ENCODE measurements at places on chromosomes 2 and 18.

DNA sequence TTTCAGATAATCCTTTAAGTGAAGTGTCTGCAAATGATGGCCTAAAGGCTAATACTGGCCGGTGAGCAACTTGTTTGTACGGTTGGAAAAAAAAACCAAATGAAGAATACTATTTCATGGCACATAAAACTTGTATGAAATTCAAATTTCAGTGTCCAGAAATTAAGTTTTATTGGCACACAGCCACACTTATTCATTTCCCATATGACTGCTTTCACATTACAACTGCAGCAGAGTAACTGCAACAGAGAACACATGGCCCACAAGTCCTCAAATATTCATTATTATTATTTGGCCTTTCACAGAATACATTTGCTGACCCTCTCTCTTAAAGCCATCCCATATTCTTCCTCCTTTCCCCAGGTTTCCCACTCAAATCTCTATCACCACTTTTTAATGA is 1268.6 kb downstream of the LRP1B start:
- DNase-seq: no peak

DNA sequence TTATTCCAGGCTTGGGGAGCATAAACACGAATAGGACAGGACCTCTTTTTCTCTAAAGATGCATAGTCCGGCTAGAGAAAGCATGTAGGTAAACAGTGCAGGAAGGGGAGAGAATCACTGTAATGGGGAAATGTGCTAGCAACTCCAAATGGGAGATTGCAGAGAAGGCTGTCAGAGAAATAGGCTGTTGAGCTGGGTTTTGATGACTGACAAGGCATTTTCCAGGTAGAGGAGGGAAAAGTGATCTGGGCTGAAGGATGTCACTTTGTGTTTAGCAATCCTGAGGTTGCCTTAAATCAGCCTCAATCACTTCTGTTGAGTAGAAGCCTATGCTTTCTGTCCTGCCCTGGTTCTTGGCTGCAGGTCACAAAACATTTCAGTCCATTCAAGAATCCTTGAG is 242.0 kb upstream of the MEIS1 start:
- no peak for DNase-seq

DNA sequence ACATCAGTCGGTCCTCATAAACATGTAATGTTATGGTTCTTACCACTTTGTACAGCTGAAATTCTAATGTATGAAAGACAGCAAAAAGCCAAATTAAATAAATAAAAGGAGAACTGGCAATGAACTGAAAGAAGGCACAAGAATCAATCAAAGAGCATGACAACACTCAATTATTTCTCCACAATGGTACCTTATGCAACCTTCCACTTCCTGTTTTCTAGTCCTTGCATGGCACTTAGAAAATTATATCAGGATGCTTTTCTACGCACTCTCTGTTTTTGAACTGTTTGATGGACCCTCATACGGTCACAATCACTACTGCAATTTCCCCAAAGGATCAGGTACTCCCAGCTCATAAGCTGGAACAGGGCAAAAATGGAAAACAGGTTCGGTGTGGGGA is 81.6 kb downstream of the EPB41L3 start:
- DNase-seq: no peak

DNA sequence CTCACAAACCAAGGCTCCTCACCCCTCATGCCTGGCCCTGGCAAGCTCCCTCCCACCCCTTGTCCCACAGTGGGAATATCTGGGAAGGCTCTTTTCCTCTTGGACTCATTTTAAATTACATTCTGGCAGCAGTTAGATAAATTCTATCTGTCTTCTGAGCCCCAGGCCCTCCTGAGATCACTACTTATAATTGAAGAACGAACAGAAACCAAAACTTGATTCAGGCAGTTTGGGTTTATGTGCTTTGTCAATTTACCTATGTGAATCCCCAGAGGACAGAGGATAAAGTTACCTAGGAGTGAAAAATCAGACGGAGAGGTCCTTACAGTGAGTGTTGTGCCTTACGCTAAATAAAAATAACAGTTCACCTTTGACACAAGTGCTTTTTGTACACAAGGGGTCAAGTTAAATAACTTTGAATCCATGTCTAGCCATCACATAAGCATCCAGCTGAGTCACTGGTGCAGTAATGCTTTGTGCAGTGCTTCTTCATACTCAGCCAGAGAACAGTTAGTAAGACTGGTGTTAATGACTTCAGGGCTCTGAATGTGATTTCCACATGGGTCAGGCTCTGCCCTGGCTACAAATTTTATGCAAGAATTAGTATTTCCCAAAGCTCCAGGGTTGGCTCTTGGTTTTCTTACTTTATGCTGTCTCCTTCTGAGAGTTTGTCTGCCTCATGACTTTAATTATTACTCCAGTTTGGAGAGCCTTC is 329.3 kb downstream of the INSIG2 start:
- DNase-seq: no peak

- DNase-seq: peak; percentile 68
Measured at GRCh38 chr2:27085673-27086089, 891 bp upstream of the KHK start.

DNA sequence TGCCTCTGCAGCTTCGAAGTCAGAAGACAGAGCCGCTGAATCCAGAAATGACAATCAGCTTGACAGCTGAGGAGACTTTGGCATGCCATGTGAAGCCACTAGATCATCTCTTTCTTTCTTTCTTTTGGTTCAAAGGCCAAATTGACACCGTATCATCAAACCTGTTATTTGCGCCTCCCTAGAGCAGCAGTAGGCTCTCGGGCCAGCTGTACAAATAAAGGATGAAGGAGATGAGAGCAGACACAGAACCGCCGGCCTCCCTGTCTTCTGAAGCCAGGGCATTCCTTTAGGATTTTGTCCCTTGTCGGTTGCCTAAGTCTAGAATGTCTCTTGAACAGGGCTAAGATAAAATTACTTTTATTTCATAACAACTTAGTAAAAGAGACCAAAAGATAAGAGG is 36.8 kb downstream of the COL4A4 start:
- no peak for DNase-seq

GRCh38 chr2:202042444-202042843 is 8.8 kb downstream of the FZD7 start:
- DNase-seq: no peak

DNA sequence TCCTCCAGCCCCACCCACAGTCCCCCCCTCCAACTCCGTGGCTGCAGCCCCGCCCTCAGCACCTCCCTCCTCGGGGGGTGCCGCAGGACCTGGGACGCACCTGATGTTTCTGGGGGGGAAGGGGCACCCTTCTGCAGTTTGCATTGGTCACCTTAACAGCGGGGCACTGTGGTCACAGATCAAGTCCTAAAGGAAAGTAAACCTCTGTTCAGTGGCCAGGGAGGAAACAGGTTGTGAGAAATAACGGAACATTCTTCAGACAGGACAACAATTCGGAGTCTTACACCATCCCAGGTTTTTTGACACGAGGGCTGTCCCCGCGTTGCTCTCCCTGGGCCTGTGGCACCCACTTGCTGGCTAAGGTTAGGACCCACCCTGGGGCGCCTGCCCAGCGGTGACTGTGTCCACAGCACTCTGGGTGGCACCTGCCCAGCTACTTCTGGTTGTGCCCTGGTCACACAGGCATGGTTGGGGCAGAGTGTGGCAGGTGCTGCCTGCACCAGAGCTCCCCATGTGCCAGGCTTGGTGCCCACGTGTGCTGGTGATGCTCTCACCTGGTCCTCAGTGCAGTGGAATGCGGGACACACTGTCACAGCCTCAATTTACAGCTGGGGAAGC is 93.5 kb upstream of the OTOS start:
- no peak for DNase-seq

GRCh38 chr2:230414302-230414701 is 1.7 kb upstream of the SP100 start:
- DNase-seq: no peak

DNA sequence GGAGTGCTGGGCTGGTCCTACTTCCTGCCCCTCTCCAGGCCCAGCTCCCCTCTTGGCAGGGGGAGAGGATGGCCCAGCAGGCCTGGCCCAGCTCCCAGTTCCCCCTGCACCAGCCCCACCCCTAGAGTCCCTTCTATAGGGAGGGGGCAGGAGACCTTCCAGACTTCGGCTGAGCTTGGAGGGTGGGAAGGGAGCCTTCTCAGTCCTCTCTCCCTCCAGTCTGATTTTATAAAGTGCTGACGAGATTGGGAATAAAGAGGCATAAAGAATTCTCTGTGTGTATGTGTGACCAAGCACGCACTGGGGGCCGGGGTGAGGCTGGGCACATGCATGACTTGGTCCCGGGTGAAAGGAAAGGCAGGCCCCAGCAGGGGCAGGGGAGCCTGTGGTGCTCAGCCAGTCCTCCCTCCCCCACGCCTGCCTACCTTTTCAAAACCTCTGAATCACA is 5.1 kb downstream of the CHPF start:
- DNase-seq: no peak

GRCh38 chr2:16315908-16316307 is 349.7 kb downstream of the CYRIA start:
- no peak for DNase-seq

- DNase-seq: no peak
Measured at GRCh38 chr2:176814740-176815367, 397.7 kb upstream of the HNRNPA3 start.

- DNase-seq: peak; percentile 82
Measured at GRCh38 chr18:11733031-11733430, 44.0 kb downstream of the GNAL start.

DNA sequence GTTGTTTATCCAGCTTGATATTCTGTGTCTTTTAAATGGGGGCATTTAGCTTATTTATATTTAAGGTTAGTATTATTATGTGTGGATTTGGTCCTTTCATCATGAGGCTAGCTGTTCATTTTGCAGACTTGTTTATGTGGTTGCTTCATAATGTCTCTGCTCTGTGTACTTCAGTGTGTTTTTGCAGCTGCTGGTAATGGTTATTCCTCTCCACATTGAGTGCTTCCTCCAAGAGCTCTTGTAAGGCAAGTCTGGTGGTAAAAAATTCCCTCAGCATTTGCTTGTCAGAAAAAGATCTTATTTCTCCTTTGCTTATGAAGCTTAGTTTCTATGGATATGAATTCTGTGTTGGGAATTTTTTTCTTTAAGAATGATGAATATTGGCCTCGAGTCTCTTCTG is 47.8 kb upstream of the NT5C1B start:
- DNase-seq: no peak

DNA sequence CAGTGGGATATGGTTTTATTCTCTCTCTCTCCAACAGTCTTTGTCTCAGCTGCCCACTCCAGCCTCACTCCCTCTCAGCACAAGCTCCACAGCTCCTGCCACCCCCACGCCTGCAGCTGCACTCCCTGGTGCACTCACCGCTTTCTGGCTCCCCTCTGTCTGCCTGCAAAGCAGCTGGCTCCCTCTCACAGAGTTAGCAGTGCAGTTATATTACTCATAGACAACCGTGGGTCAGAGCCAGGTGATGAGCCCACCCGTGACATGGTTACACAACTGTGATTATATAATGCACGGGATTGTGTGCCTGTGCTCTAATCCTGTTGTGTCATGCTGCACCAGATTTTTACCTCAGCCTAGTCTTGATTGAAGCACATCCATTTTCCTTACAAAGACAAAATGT is 276.9 kb upstream of the CHAC2 start:
- DNase-seq: no peak

DNA sequence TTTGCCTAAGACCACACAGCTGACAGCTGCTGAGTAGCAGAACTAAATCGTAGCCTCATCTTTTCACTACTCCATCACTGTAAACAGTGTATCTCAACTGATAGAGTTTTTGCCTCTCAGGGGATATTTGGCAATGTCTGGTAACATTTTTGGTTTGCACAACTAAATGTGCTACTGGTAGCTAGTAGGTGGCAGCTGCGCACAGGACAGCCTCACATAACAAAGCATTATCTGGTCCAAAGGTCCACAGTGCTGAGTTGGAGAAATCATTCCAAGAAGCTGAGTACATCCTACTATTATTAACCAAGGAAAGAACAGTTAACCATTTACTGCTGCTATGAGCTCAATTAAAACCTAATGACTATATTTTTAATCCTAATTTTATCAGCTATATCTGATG is 6.1 kb upstream of the CCDC102B start:
- DNase-seq: no peak
